ENCODE measurements at places on chromosomes 12 and 14.

DNA sequence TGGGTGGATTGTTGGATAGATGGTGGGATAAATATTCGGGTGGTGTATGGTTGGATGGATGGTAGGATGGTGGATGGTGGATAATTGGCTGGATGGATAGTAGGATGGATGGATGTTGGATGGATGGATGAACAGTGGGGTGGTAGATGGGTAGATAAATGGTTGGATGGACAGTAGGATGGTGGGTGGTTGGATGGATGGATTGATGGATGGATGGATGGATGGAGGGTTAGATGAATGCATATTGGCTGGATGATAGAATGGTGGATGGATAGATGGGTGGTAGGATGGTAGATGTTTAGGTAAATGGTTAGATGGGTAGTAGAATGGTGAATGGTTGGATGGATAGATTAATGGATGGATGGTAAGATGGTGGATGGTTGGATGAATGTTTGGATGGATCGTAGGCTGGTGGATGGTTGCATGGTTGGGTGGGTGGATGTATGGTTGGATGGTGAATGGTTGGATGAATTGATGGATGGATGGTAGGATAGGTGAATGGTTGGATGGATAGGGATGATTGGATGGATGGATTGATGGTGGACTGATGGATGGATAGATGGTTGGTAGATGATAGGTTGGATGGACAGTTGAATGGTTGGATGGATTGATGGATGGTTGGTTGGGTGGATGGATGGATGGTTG lies 23.6 kb downstream of the ZBTB42 start:
- no peak for DNase-seq

DNA sequence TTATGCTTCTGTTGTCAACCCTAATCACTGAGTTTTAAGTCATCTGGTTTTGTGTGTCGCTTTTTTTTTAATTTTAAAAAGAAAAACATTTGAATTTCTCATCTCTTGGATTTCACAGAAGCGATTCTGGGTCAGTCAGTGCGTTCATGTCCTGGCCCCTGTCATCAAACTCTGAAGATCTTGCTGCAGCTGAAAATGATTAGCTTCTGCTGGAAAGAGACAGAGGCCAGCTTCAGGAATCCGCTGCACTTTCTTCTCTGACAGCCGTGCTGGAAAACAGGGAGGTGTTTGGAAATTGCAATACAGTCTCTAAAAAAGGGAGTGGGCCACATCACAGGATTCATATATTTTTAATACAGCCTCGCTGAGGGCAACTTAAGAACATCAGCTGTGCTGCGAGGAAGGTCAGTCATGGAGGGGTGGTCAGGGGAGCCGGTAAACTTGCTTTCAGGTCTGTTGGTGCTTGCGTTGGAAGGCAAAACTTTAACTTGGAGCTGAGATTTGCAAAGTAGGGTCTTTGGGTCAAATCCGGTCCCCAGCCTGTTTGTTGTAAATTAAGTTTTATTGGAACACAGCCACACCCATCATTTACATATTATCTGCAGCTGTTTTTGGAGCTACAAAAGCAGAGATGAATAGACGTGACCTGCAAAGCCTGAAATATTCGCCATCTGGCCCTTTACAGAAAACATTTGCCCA lies 190.8 kb downstream of the AACS start:
- no peak for DNase-seq

- DNase-seq = peak; percentile 66
Measured at GRCh38 chr14:68391311-68392014, 401.4 kb downstream of the ZFP36L1 start.

DNA sequence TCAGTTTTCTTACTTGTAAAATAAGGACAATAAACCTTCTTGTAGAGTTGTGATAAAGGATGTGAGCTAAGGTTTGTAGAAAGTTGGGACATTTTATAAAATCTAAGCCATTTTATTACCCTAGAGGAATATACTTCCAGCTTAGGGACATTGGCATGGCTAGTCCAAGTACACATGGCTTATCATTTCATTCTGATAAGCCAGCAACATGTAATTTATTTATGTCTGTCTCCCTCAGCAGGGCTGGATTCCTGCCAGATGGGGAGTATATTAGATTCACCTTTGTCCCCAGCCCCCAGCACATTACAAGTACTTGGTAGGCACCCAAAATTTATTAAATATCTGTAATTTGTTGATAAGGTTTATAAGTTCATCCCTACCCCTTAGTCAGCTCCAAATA lies 6.3 kb upstream of the ATG14 start:
- DNase-seq = no peak

GRCh38 chr14:64504897-64505794 lies 576 bp downstream of the ZBTB1 start:
- DNase-seq = peak; percentile 92

GRCh38 chr12:116896411-116896924 lies 14.3 kb upstream of the FBXW8 start:
- DNase-seq = no peak

- DNase-seq = no peak
Measured at GRCh38 chr12:93682846-93683261, 5.7 kb downstream of the CRADD start.

GRCh38 chr12:89636776-89637160 lies 71.9 kb downstream of the ATP2B1 start:
- no peak for DNase-seq

- DNase-seq = no peak
Measured at GRCh38 chr12:66896797-66897196, 217.9 kb upstream of the GRIP1 start.

DNA sequence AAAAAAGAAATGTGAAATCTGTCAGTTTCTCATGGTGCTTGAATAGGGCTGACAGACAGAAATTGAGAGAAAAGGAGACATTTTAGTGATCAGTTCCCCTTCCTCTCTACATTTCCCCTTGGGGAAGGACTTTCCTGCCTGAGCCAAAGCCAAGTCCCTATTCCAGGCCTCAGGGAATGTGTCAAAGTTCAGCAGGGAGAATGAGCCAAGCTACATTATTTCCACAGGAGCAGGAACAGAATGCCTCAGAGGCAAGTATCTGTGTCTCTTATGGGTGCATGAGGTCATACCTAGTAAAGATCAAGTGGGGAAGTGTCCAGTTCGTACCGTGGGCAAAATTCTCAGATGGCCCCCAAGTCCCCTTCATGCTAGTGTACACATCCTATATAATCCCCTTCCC lies 68.6 kb downstream of the IQSEC3 start:
- no peak for DNase-seq

GRCh38 chr12:105548626-105549025 lies 218.1 kb downstream of the C12orf75 start:
- DNase-seq = no peak

All from right forelimb (tissue), 1 donor.